ENCODE measurements at places on chromosomes 3 and 15. TPM values are rescaled to one million over a fixed set of nuclear protein-coding genes. Genes with fewer than 3 reads are reported as not detected.

- H3K4me1 ChIP-seq, result peaks cover 20% of the 10 kb centered on the region
- H3K27me3 ChIP-seq, result no peaks in the 10 kb centered on the region
- H3K27ac ChIP-seq, result peak overlapping the region; percentile 61
Observed at GRCh38 chr3:136818191-136818768, 646 bp upstream of the SLC35G2 start.

GRCh38 chr3:60829058-60829457, 422.2 kb downstream of the FHIT start:
- no peaks in the 10 kb centered on the region for H3K4me1 ChIP-seq
- H3K4me3 ChIP-seq, result no peak overlapping the region
- no peaks in the 10 kb centered on the region for H3K36me3 ChIP-seq
- no peak overlapping the region for H3K27ac ChIP-seq
- no peak for DNase-seq

- no peak for DNase-seq
- no peaks in the 10 kb centered on the region for H3K4me1 ChIP-seq
- peaks cover 40% of the 10 kb centered on the region for H3K27me3 ChIP-seq
Observed at GRCh38 chr15:61047783-61048182, 181.3 kb downstream of the RORA start.

GRCh38 chr3:196414469-196414868, 17.8 kb downstream of the UBXN7 start:
- H3K36me3 ChIP-seq, result no peaks in the 10 kb centered on the region
- no peak overlapping the region for H3K4me3 ChIP-seq
- DNase-seq, result no peak
- no peaks in the 10 kb centered on the region for H3K27me3 ChIP-seq

DNA sequence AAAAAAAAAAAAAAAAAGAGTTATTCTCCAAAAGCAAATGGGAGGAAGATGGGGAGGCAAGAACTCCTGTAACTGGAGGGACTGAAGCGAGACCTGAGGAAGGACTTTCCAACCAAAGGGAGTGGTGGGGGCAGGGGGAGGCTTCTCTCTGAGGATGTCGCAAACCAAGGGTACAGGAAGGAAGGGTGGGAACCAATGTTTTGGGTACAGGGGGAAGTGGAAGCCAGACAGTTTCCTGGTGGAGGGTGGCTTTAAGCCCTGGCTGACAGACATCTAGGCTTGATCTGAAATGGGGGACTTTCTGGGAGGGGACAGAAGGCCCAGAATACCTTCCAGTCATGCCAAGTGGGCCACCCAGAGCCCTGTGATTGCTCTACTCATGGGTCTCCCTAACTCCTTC, 27.0 kb downstream of the VIPR1 start:
- DNase-seq, result no peak
- no peaks in the 10 kb centered on the region for H3K27me3 ChIP-seq
- no peak overlapping the region for H3K4me3 ChIP-seq
- no peak overlapping the region for H3K27ac ChIP-seq

Gene PLA1A
- not detected for total RNA-seq

Gene ARGFX
- total RNA-seq, result not detected

Gene BUB1B
- total RNA-seq, result 92.9 TPM

Gene TJP1
- total RNA-seq, result 83.6 TPM

Gene ATP13A5
- total RNA-seq, result not detected

Gene CFAP100
- not detected for total RNA-seq

DNA sequence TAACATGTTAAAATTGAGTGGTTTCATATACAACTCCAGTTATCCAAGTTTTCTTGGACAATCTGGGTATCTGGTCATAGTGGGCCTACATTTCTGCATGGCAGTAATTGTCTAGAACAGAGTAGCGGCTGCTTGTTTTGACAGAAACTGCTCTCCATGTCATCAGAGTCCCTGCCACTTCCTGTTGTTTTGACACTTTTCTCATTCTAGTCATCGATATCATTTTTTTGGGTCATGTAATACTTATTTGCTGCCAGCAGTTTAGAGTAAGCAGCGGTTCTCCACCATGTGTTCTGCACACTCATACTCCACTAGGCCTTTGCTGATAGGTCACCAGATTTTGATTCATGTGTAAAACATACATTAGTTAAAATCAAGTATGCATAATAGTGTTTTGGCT, 81.5 kb downstream of the SLC25A26 start:
- DNase-seq, result no peak
- H3K4me3 ChIP-seq, result no peak overlapping the region
- no peaks in the 10 kb centered on the region for H3K27me3 ChIP-seq

DNA sequence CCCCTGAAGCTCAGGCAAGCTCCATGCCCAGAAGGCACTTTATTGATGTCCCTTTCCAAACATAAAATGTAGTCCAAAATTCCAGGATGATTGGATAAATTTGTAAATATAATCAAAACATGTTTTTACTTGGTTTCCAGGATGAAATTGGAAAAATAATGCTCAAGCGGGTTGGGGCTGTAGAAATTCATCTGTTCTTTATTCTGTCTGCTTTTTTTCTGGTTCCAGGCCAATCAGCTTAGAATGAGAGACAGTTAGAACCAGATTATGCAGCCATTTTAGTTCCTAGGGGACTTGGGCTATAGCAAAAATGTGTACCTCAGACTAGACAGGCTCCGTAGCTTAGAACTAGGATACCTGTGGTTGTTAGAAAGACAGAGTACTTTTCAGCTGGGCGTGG, 450.8 kb downstream of the MCTP2 start:
- H3K4me3 ChIP-seq, result no peak overlapping the region
- DNase-seq, result no peak
- no peaks in the 10 kb centered on the region for H3K36me3 ChIP-seq
- no peak overlapping the region for H3K27ac ChIP-seq

- no peak overlapping the region for H3K27ac ChIP-seq
- H3K36me3 ChIP-seq, result no peaks in the 10 kb centered on the region
- no peaks in the 10 kb centered on the region for H3K27me3 ChIP-seq
- no peaks in the 10 kb centered on the region for H3K4me1 ChIP-seq
- H3K4me3 ChIP-seq, result no peak overlapping the region
- no peak for DNase-seq
Observed at GRCh38 chr3:86333636-86334035, 657.3 kb downstream of the VGLL3 start.

Gene PLCB2
- total RNA-seq, result 2.8 TPM

DNA sequence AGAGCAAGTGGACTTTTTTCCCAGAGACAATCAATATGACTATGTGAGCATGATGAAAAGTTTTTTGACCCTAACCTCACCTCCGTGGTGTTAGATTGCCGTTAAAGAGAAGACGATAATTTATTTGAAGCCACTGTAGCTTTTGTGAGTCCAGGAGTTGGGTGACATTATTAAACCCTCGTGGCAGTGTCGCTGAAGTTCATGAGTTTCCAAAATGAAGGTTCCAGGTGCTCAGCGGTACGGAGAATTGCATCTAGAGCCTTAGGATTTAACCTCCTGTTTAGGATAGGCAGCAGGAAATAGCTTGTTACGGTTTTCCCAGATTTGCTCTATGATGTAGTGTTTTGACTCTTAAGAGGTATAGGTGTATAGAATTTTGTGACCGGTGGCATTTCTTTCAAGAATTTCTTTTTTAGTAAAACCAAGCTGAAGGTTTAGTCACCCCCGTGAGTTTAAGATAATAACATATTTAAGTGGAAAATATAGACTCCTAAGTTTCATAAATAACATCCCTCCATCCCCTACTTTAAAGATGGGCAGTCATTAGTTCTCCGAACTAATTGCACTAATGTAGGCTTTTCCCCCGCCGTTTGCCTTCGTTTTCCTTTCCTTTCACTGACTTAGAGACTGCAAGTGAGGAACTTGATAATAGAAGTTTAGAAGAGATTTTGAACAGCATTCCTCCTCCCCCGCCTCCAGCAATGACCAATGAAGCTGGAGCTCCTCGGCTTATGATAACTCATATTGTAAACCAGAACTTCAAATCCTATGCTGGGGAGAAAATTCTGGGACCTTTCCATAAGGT, 2.0 kb downstream of the SMC4 start:
- DNase-seq, result no peak
- no peaks in the 10 kb centered on the region for H3K27me3 ChIP-seq
- H3K4me3 ChIP-seq, result peak overlapping the region; percentile 93
- H3K36me3 ChIP-seq, result peaks cover 19% of the 10 kb centered on the region

DNA sequence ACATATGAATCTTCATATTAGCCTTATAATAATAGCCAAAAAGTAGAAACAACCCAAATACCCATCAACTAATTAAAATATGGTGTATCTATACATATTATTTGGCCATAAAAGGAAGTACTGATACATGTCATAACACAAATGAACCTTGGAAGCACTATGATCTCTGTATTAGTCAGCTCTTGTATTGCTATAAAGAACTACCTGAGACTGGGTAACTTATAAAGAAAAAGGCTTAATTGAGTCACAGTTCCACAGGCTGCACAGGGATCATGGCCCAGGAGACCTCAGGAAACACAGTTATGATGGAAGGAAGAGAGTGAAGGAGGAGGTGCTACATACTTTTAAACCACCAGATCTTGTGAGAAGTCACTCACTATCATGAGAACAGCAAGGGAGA, 16.0 kb upstream of the CCR2 start:
- H3K36me3 ChIP-seq, result no peaks in the 10 kb centered on the region
- DNase-seq, result no peak
- H3K4me1 ChIP-seq, result no peaks in the 10 kb centered on the region
- H3K4me3 ChIP-seq, result no peak overlapping the region
- no peak overlapping the region for H3K27ac ChIP-seq

DNA sequence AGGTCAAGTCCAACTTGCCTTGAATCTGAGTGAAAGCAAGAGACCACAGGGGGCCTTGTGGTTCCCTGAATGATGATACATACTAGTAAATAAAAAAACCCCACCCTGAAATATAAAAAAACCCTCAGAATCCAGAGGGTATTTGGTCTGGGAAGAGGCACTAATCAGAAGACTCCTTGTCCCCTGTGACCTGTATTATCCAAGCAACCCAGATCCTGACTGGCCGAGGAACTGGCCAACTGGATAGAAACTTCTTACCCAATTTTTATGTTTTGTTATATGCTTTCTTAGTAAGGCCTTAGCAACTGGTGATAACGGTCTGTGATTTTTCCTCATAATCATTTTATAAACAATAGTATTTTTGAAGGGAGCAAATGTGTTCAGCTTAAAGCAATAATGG, 17.5 kb downstream of the ABI3BP start:
- H3K27ac ChIP-seq, result no peak overlapping the region
- no peak for DNase-seq
- H3K27me3 ChIP-seq, result no peaks in the 10 kb centered on the region
- no peaks in the 10 kb centered on the region for H3K4me1 ChIP-seq

Gene TTLL13
- 1.0 TPM for total RNA-seq

DNA sequence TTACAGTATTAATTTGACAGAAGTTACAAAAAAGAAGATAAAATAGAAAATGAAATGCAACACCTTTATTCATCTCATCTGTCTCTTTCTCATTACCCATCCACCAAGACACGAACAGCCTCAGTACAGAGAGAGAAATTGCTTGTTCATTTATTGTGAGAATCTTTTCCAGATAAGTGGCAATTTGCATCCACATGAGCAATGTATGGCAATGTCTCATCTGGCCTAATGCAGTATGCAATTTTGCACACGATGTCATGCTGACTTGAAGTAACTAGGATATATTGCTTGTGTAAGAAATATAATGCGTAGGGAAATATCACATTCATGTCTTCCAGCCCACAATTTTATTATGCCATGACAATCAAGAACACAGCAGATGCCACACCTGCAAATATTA, 866.9 kb downstream of the ROBO1 start:
- no peak overlapping the region for H3K27ac ChIP-seq
- H3K4me3 ChIP-seq, result no peak overlapping the region
- no peaks in the 10 kb centered on the region for H3K4me1 ChIP-seq
- H3K27me3 ChIP-seq, result no peaks in the 10 kb centered on the region

DNA sequence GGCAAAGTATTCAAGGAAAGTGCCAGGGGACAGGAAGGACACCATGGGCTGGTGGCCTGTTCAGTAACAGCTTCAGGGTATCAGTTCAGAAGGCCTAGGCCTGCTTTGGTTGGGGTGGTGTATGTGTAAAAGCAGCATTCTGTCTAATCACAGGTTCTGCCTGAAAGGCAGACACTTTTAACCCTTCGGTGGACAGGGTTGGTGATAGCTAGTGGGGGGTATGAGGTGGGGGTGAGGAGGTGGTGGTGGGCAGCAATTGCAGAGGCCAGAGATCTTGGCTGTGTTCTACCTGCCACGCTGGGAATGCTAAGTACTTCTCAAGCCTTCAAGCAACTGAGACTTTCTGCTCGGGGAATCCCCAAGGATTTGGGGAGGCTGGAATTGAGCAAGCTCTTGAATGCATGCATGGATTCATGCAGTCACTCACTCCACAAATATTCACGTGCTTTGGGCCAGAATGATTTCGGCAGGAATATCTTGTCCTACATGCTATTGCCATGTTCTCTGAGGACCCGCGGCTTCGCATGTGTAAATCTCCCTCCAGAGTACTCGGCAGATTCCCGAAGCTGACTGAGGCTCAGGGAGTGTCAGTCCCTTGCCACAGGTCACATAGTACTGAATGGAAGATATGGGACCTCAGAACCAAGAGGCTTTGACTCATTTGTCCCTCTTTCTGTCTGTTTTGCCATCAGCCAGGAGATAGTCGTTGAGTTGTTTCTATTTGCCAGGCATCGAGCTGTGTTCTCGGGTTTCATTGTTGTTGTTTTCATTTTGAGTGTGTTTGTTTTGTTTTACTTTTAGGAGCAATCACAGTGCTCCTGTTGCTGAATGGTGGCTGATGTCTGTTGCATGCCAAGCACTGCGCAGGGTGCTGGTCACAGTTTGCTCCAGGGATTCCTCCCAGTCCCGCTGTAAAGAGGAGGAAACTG, 65.5 kb downstream of the SMAD3 start:
- peaks cover 98% of the 10 kb centered on the region for H3K4me1 ChIP-seq
- no peaks in the 10 kb centered on the region for H3K36me3 ChIP-seq
- H3K27ac ChIP-seq, result no peak overlapping the region
- H3K4me3 ChIP-seq, result no peak overlapping the region

DNA sequence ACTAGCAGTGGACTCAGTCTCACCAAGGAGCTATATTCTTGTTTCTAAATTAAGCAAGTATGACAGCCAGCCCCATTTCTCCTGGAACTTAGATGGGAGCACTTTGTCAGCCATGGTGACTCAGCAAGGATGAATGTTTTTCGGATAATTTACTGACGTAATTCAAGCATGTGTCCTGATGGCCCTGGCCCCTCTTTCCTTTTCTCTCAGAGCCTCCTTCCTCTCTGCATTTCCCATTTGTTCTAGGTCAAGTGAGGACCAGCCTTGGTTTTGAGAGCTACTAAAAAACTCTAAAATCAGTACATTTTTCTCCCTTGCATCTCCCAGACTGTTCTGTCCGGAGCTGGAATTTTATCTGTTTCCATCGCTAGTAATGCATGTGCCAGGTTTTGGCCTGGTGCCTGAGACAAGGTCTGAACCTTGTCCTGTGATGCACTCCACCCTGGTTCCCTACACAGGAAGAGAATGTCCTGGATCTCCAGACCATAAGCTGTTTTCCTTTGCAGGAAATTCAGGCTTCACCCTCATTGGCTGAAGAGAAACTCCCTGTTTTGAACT, 256.6 kb upstream of the ROPN1 start:
- no peaks in the 10 kb centered on the region for H3K4me1 ChIP-seq
- no peak overlapping the region for H3K27ac ChIP-seq
- H3K27me3 ChIP-seq, result peaks cover 21% of the 10 kb centered on the region
- no peak for DNase-seq

Gene GUCA1C
- not detected for total RNA-seq

Data from HCT116 (cell line).